ENCODE measurements at places on chromosomes 2 and 18. TPM values are rescaled to one million over a fixed set of nuclear protein-coding genes. Genes with fewer than 3 reads are reported as not detected.

DNA sequence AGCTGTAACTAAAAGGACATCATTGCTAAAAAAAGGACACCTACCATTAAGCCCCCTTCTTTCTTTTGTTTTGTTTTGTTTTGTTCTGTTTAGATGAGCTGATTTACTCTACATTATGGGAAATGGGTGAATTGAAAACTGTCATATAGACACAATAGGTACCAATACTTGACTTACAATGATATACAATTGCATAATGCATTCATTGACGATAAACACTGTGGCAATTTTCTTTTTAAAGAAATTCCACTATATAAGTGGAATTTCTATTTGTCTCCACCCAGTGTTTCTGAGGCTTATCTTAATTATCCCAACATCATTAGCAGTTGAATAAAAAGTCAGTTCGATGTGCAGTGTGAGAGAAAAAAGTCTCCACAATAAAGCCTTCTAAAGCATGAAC lies 282.1 kb downstream of the BCL2 start:
- DNase-seq, result no peak
- H3K27ac ChIP-seq, result no peak overlapping the region
- no peaks in the 10 kb centered on the region for H3K4me1 ChIP-seq
- H3K36me3 ChIP-seq, result no peaks in the 10 kb centered on the region

DNA sequence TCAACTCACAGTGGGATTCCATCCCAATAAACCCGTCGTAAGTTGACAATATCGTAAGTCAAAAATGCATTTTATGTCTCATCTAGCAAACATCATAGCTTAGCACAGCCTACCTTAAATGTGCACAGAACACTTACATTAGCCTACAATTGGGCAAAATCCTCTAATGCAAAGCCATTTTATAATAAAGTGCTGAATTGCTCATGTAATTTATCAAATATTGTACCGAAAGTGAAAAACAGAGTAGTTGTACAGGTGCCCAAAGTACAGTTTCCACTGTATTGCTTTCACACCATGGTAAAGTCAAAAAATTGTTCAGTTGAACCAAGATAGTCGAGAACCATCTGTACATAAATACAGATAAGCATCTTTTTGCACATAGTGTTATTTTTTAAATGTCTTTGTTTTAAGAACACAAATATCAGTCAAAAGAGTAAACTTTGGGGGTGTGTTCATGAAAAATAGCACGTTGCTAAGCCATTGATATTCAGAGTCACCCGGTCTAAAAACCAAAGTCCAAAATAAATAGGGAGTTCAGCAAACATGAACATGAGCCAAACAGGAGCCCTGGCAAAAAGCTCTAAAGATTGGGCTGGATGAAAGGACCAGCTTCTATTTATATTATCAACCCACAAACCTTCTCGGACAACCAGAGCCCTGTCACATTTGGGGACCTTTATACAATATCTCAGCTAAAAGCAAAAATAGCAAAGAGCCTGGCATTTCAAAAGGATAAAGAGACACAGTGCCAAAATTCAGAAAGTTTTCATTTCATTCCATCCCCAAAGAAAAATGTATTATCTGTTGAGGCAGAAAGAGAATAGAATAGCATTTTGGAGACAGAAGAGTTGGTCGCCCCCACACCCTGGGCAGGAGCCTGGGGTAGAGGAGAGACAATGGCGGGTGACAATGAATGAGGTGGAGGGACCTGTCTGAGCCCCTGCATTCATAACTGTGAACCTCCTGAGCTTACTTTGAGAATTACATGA lies 105.9 kb upstream of the SH3BP4 start:
- DNase-seq, result no peak
- H3K4me1 ChIP-seq, result peaks cover 4% of the 10 kb centered on the region
- H3K4me3 ChIP-seq, result no peak overlapping the region

GRCh38 chr18:25595274-25596060 lies 243.5 kb upstream of the ZNF521 start:
- H3K36me3 ChIP-seq, result no peaks in the 10 kb centered on the region
- no peak overlapping the region for H3K4me3 ChIP-seq
- H3K27me3 ChIP-seq, result no peaks in the 10 kb centered on the region
- H3K4me1 ChIP-seq, result no peaks in the 10 kb centered on the region
- DNase-seq, result no peak

The CD207 gene
- not detected for total RNA-seq

The GPR75 gene
- total RNA-seq, result 3.4 TPM

The NETO1 gene
- not detected for total RNA-seq
